ENCODE measurements at places on chromosomes 1 and 21.

GRCh38 chr1:174911606-174912005 lies 88.1 kb upstream of the CACYBP start:
- no peak for DNase-seq

GRCh38 chr1:58246549-58246948 lies 300.0 kb downstream of the OMA1 start:
- no peak for DNase-seq

DNA sequence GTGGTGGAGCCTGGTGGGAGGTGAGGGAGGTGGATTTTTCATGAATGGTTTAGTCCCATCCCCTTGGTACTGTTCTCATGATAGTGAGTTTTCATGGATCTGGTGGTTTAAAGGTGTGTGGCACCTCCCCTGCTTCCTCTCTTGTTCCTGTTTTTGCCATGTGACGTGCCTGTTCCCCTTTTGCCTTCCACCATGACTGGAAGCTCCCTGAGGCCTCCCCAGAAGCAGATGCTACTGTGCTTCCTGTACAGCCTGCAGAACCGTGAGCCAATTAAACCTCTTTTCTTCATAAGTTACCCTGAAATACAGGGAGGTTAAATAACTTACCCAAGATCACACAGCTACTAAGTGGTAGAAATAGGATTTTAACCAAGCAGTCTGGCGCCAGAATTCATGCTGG lies 4.3 kb upstream of the HEYL start:
- no peak for DNase-seq

DNA sequence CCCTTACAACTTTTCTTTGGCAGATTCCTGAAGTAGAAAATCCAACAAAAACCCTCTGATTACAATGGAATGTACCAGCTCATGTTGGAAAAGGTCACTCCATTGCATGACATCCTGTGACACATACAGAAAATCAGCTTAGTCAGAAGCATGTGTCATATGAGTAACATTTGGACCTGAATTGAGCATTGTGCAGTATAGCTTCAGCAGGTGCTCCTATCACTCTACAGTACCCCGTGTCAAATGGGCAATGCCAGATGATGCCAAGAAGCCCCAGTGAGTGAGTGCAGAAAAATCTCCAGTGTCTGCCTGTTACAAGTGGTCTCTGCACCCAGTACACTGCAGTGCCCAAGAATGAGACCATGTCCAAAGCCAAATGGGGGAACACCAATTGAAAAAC lies 129.7 kb upstream of the RUNX1 start:
- peak; percentile 66 for DNase-seq

- DNase-seq = no peak
Observed at GRCh38 chr1:86552376-86552775, 5.5 kb downstream of the CLCA4 start.

- no peak for DNase-seq
Observed at GRCh38 chr1:59083946-59084865, 212.7 kb upstream of the FGGY start.

DNA sequence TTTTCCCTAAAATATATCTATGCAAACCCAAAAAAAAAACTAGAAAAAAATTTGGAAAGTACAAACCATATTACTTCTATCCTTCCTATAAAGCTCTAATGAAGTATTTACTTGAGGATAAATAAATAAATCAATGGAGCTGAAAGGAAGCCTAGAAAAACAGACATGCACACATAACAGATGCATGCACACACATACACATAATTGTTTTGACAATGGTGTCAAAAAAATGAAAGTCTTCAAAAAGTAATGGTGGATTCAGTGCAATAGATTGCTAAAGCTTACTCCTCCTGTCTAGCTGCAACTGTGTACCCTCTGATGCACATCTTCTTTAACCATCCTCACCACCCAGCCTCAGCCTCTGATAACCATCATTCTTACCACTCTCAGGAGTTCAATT lies 521.9 kb upstream of the RGS18 start:
- no peak for DNase-seq

DNA sequence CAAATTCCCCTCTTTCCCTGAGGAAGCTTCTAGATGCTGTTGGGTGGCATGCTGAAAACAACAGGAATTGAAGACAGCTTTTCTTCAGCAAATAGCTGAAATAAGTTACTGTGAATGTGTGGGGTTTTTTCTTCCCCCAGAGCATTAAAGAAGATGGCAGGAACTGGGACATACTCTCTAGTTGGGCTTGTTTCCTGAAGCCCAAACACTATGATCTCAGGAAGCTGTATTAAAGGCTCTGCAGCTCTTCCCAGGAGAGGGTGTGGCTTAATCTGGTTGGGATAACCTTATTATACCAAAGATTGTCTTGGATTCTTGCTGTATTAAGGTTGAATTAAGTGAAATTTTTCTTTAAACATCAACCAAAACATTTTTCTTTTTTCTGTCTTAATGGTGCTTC lies 64.9 kb upstream of the LMO4 start:
- no peak for DNase-seq

DNA sequence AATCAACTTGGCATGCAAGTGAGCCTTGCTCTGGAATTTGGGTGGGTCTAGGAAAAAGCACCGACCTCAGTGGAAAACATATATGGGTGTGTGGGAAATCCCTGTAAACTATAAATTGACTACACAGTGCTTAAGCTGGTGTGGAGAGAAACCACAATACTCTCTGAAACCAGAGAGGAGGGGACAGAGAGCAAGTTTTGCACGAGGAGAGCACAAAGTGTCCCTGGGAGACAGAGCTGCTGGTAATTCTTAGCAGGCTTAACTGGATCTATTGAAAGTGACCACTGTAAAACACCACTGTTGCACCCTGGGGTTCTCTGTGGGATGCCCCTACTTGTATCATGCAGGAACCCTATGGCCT lies 12.8 kb downstream of the KCNJ15 start:
- DNase-seq = peak; percentile 10

DNA sequence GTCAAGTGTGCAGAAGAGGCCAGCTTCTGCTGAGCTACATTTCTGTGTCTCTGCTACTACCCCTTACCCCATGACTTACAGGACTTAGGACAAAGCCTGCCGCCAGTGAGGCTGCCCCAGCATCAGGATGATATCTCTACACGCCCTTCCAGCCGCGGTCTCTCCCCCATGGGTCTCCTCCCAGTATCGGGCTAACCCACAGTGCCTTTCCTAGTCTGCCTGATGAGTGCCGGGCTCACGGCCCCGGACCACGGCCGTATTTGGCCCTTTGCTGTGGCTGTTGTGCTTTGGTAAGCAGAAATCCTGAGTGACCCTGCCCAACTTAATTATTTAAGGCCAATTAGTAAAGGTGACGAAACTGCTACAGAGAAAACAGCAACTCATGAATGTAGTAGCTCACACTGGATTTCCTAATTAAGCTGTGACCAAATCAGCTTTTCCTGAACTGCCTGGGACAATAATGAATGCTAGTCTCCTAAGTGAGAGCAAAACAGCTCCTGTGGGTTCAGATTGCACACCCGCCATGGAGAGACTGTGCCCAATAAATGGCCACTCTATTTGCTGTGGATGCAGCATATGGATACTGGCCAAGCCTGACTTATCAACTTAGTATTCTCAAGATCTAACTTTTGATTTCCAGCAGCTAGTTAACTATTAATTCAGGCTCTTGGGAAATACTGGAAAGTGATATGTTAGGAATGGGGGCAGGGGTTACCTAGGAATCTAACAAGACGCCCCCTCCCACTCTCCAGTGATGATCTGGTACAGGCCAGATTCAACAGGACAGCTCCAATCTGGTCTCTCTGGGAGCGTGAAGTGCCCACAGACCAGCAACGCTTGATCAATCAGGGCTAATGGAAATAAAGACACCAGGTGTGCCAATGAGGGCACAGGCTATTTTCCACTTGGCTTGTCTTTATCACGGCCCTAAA lies 123.3 kb upstream of the IFFO2 start:
- DNase-seq = no peak

- peak; percentile 68 for DNase-seq
Observed at GRCh38 chr21:33325222-33326067, 675 bp downstream of the IFNAR1 start.

Measured in activated CD4-positive, alpha-beta T cell treated with anti-CD3 and anti-CD28 coated beads, Interleukin-10, Interleukin-2, amounts not matched to agents 100 ng/mL and 50 ng/mL, durations not matched to agents 16 hours and 8 hours (primary cell).